ENCODE measurements at places on chromosomes 2 and 18.

- no peak for DNase-seq
Observed at GRCh38 chr2:149226790-149227189, 103.6 kb upstream of the LYPD6 start.

DNA sequence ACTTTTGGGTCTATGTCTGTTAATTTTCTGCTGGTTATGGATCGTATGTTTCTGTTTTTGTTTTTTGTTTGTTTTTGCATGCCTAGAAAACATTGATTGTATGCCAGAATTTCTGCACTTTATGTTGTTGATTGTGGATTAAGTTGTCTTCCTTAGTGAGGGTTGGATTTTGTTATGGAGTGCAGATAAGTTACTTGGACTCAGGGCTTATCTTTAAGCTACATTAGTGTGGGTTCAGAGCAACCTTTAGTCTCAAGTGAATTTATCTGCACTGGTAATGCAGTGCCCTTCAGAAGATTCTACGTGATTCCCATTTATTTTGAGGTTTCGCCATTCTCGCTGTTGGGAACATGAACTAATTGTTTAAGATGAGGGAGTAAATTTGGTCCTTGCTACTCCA, 32.9 kb downstream of the UBR3 start:
- DNase-seq, result no peak

DNA sequence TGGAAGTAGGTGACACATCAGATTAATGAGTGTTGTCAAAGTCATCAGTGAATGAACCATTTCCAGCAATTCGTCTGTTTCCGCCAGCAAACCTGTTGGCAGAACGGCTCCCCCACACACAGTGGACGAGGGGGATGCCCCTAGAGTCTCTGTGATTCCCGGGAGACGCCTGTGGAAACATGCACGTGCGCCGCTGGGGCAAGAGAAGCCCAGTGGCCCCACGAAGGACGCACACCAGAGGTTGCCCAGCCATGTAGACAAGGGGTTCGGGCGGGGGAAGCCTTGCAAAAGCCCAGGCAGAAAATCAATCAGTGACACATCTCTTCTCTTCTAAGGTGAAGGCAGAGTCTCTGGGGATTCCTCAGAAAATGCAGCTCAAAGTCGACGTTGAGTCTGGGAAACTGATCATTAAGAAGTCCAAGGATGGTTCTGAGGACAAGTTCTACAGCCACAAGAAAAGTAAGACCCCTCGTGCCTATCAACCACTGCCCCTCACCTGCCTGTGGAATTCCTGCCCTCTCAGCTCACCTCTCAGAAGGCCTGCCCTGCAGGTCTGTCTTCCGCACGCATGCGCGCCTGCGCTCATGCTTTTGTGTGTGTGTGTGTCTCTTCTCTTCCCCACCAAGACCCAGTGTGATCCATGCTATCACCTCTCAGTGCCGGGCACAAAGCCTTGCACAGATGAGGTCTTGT, 87.1 kb downstream of the INPP5D start:
- DNase-seq, result no peak

- DNase-seq, result peak; percentile 67
Observed at GRCh38 chr18:24397131-24397693, 412 bp downstream of the OSBPL1A start.

DNA sequence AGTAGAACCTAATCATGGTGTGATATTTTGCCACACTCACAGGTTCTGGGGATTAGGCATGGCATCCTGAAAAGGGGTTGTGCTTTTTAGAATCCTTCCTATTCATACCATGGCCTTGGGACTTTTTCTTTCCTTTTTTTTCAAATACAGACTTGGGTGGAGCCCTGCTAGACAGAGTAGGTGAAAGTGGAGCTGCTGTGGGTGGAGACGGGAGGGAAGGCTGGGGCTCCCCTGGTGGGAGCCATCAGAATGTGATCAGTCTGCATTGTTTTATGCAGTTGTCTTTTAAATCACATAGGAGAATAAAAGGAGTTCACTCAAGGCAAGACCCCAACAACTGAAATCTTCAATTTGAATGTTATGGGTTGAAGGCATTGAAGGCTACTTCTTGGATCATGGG, 130.2 kb downstream of the VAPA start:
- no peak for DNase-seq

- DNase-seq, result no peak
Observed at GRCh38 chr2:74873678-74874640, 40.0 kb downstream of the HK2 start.

- no peak for DNase-seq
Observed at GRCh38 chr2:143850084-143850483, 669.8 kb downstream of the ZEB2 start.

DNA sequence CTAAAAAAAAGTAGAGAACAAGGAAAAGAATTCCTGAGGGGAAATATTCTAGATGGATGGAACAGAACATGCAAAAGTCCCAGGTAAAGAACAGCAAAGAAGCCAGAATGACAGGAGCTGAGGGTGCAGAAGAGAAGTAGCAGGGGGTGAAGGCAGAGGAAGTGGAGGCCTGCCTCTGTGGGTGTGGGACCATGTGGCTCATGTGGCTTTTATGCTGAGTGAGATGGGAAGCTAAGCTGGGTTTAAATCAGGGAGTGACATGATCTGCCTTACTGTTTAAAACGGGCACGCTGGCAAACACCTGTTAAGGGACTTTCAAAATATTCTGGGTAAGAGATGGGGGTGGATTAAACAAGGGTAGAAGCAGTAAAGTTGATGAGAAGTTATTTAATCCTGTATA, 40.0 kb downstream of the GKN2 start:
- DNase-seq, result no peak

- DNase-seq, result no peak
Observed at GRCh38 chr2:204608237-204608939, 63.1 kb downstream of the PARD3B start.

All from mucosa of gallbladder (tissue), 1 donor.